IPS DF 6.9 (cell line): ENCODE measurements at places on chromosomes 1 and 21.
A peak's percentile ranks its signal among the peaks of the same experiment; 100 is the strongest.

DNA sequence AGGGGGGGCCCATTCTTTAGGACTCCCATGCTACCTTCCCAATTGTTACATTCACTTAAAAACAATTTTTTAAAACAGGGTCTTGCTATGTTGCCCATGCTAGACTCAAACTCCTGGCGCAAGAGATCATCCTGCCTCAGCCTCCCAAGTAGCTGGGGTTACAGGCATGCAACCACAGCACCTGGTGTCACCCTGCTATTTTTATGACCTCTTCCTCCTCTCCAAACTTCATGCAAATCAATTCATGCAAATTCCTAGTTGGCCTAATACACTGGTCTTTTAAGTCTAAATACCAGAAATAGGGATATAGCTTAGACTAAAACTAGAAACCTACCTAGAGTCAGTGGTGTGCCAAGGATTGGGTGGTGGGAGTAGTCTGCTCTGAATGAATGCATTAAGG, 30.1 kb downstream of the CDKN2C start:
- no peak for DNase-seq

- no peak for DNase-seq
Measured at GRCh38 chr1:229856009-229856650, 210.9 kb upstream of the GALNT2 start.

DNA sequence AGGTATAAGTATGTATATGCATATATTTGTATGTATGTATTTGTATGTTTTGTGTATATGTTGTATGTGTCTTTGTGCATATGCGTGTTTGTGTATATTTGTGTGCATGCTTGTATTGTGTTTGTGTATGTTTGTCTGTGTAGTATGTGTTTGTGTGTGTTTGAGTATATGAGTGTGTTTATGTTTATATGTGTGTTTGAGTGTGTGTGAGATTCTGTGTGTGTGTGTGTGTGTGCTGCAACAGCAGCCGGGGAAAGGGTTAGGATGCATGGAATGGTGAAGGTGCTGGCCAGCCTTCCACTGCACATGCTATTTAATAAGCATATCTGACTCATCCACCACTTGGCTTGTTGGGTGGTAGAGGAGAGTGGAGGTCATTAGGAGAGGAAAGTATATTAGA, 46.6 kb upstream of the RAB4A start:
- no peak for DNase-seq

GRCh38 chr1:208350815-208351214, 106.6 kb upstream of the PLXNA2 start:
- DNase-seq, result no peak

DNA sequence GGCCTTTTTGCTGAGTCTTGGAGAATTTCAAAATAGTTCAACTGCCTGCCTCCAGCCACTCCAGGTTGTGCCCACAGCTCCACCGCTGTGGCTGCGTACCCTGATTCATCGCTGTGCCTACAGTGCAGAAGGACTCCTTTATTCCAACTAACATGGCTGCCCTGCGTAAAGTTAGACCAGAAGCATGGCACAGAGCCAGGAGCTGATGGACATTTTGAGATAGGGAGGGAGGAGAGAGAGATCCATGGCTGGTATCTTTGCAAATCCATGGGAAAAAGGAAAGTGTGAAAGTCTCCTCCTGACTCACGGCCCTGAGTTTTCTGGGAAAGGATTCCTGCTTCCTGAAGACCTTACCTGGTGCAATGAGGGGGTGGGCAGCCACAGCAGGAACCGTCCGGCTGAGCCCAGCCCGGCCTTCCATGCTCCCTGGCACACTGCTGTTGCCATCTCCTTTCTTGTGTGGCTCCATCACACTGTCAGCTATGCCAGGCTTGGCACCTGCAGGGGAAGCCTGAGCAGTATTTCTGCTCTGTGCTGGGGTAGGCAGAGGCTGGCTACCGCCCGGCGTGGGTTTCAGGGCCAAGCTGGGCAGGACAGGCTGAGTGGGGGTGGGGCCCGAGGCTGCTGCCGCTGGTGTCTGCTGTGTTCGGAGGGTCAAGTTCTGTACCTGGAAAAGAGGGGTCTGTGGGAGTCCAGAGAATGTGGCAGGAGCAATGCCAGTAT, 46.0 kb upstream of the A3GALT2 start:
- DNase-seq, result no peak

DNA sequence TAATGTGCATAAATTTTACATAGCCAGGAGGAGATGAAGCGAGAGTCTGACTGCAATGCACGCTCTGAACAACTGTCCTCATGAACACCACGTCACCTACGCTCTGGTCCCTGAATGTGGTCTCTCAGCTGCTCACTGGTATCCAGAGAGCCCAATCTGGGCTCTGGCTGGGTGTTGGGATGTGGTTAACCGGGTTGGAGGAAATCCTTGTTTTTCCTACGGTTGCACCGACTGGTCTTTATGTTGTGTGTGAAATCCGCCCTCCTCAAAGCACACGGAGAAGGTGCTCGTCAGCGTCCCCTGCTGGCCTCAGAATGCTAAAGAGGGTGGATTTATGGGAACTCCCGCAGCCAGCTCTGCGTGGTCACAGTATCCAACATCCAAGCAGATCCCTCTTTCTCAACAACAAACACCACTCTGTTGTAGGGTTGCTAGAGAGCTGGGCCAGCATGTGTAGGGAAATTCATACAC, 51.8 kb upstream of the FAM89A start:
- peak; percentile 60 for DNase-seq

GRCh38 chr1:94481473-94481933, 60.1 kb downstream of the F3 start:
- DNase-seq, result peak; percentile 72

- DNase-seq, result no peak
Measured at GRCh38 chr1:154193821-154194220, 1.9 kb upstream of the TPM3 start.

DNA sequence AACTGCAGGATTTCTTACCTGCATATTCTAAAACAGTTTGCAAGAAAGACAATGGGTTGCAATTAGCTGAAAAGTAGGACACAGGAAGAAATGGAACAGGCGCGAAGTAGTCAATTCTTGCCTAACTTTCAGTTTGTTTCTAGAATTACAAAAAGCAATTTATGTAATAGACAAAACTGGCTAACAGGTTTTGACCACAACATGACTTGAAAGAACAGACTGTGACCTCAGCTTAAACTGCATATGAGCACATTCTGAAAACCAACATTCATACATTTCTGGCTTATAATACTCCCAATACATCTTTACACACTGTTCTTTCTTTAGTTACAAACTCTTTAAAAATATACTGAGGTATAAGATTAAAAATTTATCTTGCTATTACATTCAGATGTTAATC, 405.9 kb upstream of the B3GALT2 start:
- no peak for DNase-seq

DNA sequence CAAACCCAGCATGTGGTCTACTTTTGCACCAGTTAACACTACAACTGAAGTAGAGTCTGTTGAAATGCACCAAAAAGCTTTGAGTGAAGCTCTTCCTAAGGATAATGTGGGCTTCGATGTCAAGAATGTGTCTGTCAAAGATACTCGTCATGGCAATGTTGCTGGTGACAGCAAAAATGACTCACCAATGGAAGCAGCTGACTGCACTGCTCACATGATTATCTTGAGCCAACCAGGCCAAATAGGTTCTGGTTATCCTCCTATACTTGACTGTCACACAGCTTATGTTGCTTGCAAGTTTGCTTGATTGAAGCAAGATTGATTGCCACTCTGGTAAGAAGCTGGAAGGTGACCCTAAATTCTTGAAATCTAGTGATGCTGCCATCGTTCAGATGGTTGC, 85.2 kb downstream of the DENND1B start:
- no peak for DNase-seq

DNA sequence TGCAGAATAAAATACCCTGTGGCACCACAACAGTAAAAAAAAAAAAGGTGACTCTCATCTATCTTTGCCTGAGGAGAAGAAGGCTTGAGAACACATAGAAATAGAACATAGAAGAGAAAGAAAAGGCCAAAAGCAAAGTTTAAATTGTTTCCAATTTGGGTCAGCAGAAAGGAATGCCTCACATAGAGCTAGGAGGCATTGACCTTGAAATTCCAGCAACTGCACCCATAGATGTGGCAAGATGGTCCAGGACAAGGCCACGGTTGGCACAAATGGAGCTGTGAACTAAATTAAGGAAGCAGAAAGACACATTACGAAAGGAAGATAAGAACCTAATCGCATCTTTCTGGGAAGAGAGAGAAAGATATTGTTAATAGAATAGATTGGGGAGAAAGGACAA, 588.3 kb downstream of the LMO4 start:
- DNase-seq, result no peak

- no peak for DNase-seq
Measured at GRCh38 chr1:39788758-39789570, at the start of gene BMP8B. TSS of gene BMP8B (minus strand) at chr1:39788865. CDS start at chr1:39788485, 380 bp downstream.

DNA sequence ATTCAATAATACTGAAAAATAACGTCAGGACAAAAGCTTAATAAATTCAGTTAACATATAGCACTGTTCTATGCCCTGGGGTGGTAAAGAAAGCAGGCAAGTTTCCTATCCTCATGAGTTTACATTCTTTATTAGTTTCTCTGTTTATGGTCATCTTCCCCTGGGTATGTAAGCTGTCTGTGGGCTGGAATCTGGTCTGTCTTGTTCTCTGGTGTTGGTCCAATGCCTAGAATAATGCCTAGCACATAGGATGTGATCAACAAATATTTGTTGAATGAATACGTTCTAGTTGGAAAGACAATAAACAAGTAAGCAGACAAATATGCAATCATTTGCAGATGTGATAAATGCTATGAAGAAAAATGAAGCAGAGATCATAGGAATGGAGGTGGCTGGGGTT, 7.2 kb upstream of the IGSF3 start:
- no peak for DNase-seq

DNA sequence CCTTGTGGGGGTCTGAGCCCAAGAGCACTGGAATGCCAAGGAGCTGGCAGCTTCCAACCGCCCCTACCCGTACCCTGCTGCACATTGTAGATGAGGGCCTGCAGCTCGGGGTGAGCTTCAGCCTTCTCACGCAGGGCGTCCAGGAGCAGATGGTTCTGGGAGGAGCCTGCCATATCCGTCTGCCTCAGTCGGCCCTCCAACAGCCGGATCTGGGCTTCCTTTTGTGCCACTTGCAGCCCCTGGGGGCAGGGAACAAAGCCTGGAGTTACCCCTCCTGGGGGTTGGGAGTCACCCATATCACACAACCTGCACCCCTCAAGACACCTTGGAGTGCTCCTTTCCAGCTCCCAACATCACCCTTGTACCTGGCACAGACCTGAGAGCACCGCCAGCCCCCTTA, 34.8 kb downstream of the KIF21B start:
- DNase-seq, result no peak

DNA sequence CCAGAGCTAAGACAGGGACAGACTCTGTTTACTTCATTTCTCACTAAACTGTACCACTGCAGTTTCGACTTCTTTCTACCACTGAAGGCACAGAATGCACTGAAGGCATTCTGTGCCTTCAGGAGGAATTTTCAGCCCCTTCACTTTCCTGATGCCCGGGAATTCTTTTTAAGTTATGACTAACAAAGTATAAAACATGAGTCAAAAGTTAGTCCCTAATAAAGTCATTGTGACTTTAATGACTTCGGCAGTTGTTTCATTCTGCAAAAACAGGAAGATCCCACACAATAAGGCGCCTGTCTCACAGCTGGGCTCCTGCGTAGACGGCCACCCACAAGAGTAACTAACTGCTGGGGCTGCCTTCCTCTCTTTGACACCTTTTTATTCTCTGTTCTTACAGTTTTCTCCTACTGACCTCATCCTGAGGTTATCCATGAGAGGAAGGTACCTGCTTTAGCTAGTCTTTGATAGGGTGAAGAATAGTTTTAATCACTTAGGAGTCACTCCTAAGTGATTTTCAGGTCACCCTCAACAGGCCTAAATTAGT, 183.9 kb upstream of the SGIP1 start:
- DNase-seq, result no peak
